Cardiac atrium fibroblast (primary cell): ENCODE measurements at places on chromosomes 2 and 18. TPM values are rescaled to one million over a fixed set of nuclear protein-coding genes. Genes with fewer than 3 reads are reported as not detected.

DNAJC5G gene
- not detected in 2 replicates for total RNA-seq

SULT1C4 gene
- total RNA-seq: 0.16 TPM in 1 of 2 replicates, not detected in the other

ARL6IP6 gene
- total RNA-seq: 16.0 and 20.2 TPM in 2 replicates

ATIC gene
- 11.4 and 38.2 TPM in 2 replicates for total RNA-seq

LOXHD1 gene
- total RNA-seq: not detected in 2 replicates

ANKRD30B gene
- total RNA-seq: not detected in 2 replicates

COL6A3 gene
- total RNA-seq: 1,547 and 1,558 TPM in 2 replicates

NAT8 gene
- not detected in 2 replicates for total RNA-seq

CELF4 gene
- total RNA-seq: not detected in 2 replicates

KLHL30 gene
- total RNA-seq: not detected in 2 replicates

SH3BP4 gene
- total RNA-seq: 31.1 and 42.6 TPM in 2 replicates

RELCH gene
- total RNA-seq: 15.1 and 24.0 TPM in 2 replicates

FAM228A gene
- 1.1 TPM in 1 of 2 replicates, not detected in the other for total RNA-seq

ABHD1 gene
- total RNA-seq: not detected in 2 replicates

SPATA3 gene
- total RNA-seq: not detected in 2 replicates

SMPD4 gene
- total RNA-seq: 30.9 and 32.7 TPM in 2 replicates

VIT gene
- 0.36 and 1.1 TPM in 2 replicates for total RNA-seq

MFSD2B gene
- total RNA-seq: 0.32 TPM in 1 of 2 replicates, not detected in the other

KCNK3 gene
- total RNA-seq: under 0.01 TPM in 1 of 2 replicates, not detected in the other

UGT1A8 gene
- total RNA-seq: not detected in 2 replicates

CDH7 gene
- total RNA-seq: not detected in 2 replicates

DAW1 gene
- total RNA-seq: 8.7 and 9.6 TPM in 2 replicates

ASXL3 gene
- not detected in 2 replicates for total RNA-seq

ATOH8 gene
- 115 and 129 TPM in 2 replicates for total RNA-seq

ACOXL gene
- not detected in 2 replicates for total RNA-seq

KIF1A gene
- not detected in 2 replicates for total RNA-seq

SP140 gene
- not detected in 2 replicates for total RNA-seq

FIGN gene
- 0.36 and 0.81 TPM in 2 replicates for total RNA-seq

DYNAP gene
- not detected in 2 replicates for total RNA-seq

DLX1 gene
- total RNA-seq: not detected in 2 replicates

NHEJ1 gene
- 13.5 and 21.2 TPM in 2 replicates for total RNA-seq

GRHL1 gene
- 0.16 TPM in 1 of 2 replicates, not detected in the other for total RNA-seq

PDE1A gene
- total RNA-seq: 170 and 206 TPM in 2 replicates

FBXO15 gene
- not detected in 2 replicates for total RNA-seq

EGR4 gene
- total RNA-seq: not detected in 2 replicates

COPS7B gene
- total RNA-seq: 17.5 and 17.7 TPM in 2 replicates

CSRNP3 gene
- 0.54 and 1.5 TPM in 2 replicates for total RNA-seq

DPYSL5 gene
- total RNA-seq: not detected in 2 replicates

CD28 gene
- not detected in 2 replicates for total RNA-seq

GPR35 gene
- not detected in 2 replicates for total RNA-seq

PROKR1 gene
- not detected in 2 replicates for total RNA-seq

RAB27B gene
- total RNA-seq: 1.8 and 5.1 TPM in 2 replicates

UGT1A6 gene
- total RNA-seq: not detected in 2 replicates

NCKAP5 gene
- not detected in 2 replicates for total RNA-seq

TNFRSF11A gene
- 0.72 and 2.4 TPM in 2 replicates for total RNA-seq

CROCC2 gene
- 1.8 TPM in 1 of 2 replicates, not detected in the other for total RNA-seq

SKA1 gene
- 2.7 and 5.5 TPM in 2 replicates for total RNA-seq

UNC80 gene
- not detected in 2 replicates for total RNA-seq

AP1S3 gene
- total RNA-seq: 2.0 and 10.4 TPM in 2 replicates

SLC4A5 gene
- under 0.01 and 0.16 TPM in 2 replicates for total RNA-seq

ACVR2A gene
- 6.3 and 12.3 TPM in 2 replicates for total RNA-seq

INHA gene
- total RNA-seq: not detected in 2 replicates

MAP2 gene
- total RNA-seq: 2.6 and 3.4 TPM in 2 replicates

TUBA4B gene
- total RNA-seq: not detected in 2 replicates

ICOS gene
- not detected in 2 replicates for total RNA-seq

SLC5A6 gene
- total RNA-seq: 7.6 and 13.0 TPM in 2 replicates

LYPD6B gene
- total RNA-seq: not detected in 2 replicates
